Muscle of leg (tissue), 16 donors: ENCODE measurements at places on chromosomes 12 and 14.

DNA sequence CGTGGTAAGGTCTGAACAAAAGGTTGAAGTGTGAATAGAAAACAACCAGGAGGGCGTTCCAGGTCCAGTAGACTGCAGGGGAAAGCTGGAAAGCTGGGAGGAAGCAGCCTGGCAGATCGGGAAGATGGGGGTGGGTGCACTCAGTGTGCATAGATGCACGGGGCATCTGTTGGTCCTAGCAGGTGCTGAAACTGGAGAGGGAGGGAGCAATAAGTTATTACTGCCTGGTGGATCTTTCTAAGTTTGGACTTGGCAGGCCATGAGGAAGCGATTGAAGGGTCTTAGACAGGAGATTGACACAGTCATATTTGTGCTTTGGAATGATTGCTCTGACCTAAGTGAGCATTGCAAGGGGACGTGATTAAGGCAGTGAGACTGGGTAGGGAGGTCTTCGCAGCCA, 194.4 kb downstream of the EFCAB11 start:
- peak; percentile 69 for DNase-seq

- DNase-seq = no peak
Observed at GRCh38 chr12:131923260-131923659, 5.8 kb upstream of the PUS1 start.

DNA sequence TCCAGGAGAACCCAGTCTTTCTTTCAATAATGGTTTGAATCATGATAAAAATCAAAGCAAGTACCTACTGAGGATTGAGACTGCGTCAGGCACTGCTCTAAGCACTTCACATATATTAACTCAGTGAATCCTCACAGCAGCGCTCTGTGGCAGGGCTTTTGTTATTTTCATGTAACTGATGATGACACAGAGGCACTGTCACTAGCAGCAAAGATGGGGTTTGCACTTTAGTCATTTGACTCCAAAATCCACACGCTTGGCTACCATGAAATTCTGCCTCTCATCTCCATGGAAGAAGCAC, 98.8 kb upstream of the GSC start:
- DNase-seq = no peak

DNA sequence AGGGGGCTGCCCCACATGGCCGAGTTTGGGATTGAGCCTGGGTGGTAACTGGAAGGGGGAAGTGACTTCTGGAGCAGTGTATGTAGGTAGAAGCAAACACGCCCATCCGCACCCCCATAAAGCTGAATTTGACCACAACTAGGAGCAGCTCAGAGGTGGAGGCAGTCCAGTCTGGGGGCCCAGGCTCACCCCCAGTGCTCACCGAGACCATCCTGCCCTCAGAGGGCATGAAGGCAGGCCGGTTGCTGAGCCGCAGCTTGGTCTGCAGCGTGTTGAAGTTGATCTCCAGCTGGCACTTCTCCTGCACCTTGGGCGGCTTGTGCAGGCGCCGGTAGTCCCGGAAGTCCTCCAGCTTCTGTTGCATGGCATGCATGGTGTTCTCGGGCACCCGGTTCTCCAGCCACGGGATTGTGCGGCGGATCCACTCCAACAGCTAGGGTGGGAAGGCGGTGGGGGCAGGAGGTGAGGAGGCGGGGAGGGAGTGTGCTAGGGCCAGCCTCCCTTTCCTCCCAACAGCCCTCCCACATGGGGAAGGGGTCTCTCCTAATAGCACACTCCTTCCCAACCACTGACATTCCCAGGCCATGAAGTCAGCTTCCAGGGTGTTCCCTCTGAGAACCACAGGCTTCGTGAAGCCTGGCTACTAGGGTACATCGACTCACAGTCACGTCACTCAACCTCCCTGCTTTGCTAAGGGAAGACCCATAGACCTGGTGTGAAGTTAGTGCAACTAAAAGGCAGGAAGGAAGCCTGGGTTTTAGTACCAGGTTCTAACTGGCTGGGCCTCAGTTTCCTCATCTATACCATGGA, 87.0 kb downstream of the ACTN1 start:
- no peak for DNase-seq

- DNase-seq = no peak
Observed at GRCh38 chr14:93029911-93030508, 85.7 kb downstream of the ITPK1 start.

DNA sequence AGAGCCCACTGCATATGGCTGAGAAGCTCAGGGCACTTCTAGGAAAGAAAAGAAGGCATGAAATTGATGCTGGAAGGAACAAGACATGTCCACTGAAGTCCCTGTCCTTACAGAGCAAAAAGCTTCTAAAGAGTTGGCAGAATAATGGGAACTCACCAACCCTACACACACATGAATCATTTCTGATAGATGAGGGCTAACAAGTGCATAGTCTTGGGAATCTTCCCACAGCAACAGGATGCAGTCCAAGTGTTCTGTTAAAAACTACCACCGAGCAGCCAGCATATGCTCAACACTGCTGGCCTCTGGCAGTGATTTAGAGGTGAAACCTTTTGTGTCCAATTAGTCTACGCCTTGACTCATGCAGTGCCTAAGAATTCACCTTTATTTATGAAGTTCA, 44.8 kb downstream of the RHOJ start:
- DNase-seq = peak; percentile 68

- no peak for DNase-seq
Observed at GRCh38 chr12:92814584-92814983, 111.8 kb downstream of the PLEKHG7 start.

GRCh38 chr12:45503899-45504298, 225.6 kb upstream of the ARID2 start:
- no peak for DNase-seq

DNA sequence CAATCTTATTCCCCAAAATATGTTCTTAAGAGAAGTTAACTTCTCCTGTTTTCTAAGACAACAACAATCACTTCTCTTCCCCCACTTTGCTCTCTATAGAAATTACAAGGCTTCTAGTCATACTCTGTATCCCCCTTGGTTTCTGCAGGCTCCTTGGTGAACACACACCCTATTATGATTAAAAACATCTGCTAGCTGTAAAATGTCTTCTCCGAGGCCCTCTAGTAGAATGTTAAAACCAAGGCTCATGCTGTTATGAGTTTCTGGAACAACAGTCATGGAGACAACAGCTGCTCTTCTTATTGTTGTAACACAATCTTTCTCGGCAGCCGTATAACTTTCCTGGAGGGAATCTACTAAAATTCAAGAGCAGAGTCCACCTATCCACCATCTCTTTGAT, 397.5 kb upstream of the CCDC196 start:
- DNase-seq = peak; percentile 38

DNA sequence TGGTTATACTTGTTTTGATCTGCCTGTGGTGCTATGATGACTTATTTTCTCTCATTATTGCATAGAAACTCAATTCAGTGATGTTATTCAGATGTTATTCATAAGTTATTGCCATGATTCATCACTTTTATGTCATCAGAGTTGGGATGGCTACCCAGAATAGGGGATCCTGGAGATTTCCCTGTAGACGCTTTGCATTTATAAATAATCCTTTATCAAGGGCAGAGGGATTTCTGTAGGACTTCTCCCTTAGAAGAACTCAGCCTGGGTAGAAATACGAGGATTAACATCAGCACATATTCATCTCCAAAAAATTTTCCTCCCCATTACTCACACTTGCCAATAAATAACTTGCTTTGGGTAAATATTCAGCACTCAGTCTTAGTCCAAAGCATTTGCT, 4.9 kb downstream of the GPRC5A start:
- no peak for DNase-seq
